ENCODE measurements at places on chromosomes 12 and 14. TPM values are rescaled to one million over a fixed set of nuclear protein-coding genes. Genes with fewer than 3 reads are reported as not detected.
A peak's percentile ranks its signal among the peaks of the same experiment; 100 is the strongest.

The CELA1 gene
- total RNA-seq, result not detected

The DHRS7 gene
- total RNA-seq, result 64.6 TPM

GRCh38 chr14:50954811-50955372 lies 10.6 kb upstream of the PYGL start:
- H3K36me3 ChIP-seq, result no peaks in the 10 kb centered on the region
- peak; percentile 30 for ATAC-seq
- H3K4me3 ChIP-seq, result no peak overlapping the region
- H3K27ac ChIP-seq, result no peak overlapping the region

DNA sequence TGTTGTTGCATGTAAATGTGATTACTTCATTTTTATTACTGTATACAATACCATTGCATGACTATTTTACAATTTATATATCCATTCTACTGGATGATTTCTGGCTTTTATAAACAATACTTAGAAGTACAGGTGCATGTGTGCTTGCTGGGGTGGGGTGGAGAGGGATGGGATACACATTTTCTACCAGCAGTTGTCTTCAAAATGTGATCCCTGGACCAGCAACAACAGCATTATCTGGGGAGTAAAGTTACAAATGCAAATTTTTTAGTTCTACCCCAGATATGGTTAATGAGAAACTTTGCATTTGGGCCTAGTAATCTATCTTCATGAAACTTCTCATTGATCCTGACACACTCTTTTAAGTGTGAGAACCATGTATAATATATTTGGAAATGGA lies 905.4 kb upstream of the ATXN7L3B start:
- no peak overlapping the region for H3K4me3 ChIP-seq
- H3K27ac ChIP-seq, result no peak overlapping the region
- no peaks in the 10 kb centered on the region for H3K4me1 ChIP-seq
- H3K27me3 ChIP-seq, result no peaks in the 10 kb centered on the region
- H3K36me3 ChIP-seq, result no peaks in the 10 kb centered on the region

The GPR33 gene
- total RNA-seq, result not detected

The MIPOL1 gene
- total RNA-seq, result 13.9 TPM

Measured in gastroesophageal sphincter (tissue), 4 donors.